CD4-positive, alpha-beta T cell treated with Interleukin-4 for 1 hour (primary cell): ENCODE measurements at places on chromosomes 5 and 9.

GRCh38 chr5:181263633-181264032 is 2.7 kb upstream of the TRIM52 start:
- DNase-seq = no peak

GRCh38 chr5:58085800-58086199 is 374.1 kb downstream of the PLK2 start:
- no peak for DNase-seq

- no peak for DNase-seq
Measured at GRCh38 chr9:36049408-36049807, 12.7 kb downstream of the RECK start.

- no peak for DNase-seq
Measured at GRCh38 chr9:88237479-88237961, 99.2 kb upstream of the SPATA31C2 start.
